Stimulated activated CD4-positive, alpha-beta T cell treated with anti-CD3 and anti-CD28 coated beads, Interleukin-2, amount 100 ng/mL, for 48 hours (primary cell): ENCODE measurements at places on chromosomes 1 and 21.

- DNase-seq, result no peak
These were observed 17.4 kb upstream of the NBPF1 start for GRCh38 chr1:16630661-16631247.

DNA sequence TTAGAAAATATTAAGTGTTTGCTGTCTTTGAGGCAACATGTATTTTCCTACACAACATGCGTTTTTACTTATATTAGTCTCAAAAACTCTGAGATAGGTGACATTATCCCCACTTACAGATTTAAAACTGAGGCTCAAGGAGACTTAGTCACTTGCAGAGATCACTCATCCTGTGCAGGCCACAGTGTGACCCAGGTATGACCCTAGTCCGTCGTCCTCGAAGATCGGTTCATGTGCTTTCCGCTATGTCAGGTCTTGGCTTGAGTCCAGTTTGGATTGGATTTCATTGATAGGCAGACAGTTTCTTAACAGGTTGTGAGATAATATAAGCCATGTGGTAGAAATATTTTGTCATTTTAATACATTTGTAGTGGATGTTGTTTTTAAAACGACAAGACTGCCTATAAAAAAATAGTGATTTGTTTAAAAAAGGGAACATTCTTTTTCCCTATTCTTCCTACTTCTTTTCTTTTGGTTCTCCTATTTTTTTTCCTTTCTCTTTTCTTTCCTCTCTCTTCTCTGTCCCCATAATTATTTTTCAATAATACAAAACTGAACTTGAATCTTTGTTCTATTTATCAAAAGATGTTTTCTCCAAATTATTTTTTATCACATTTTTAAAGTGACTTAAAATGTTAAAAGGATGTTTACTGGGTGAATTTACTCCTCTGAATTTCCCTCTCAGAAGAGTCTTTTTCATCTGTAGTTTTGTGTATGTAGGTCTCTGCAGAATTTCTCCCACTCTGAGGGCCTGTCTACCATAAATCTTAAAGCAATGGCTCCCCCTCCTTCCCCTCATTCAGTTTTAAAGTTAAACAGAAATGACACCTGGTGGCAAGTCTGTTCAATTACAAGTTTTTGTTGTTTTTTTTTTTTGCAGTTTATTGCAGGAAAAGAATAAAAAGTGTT lies 81.8 kb downstream of the PHTF1 start:
- no peak for DNase-seq

- no peak for DNase-seq
These were observed 52.7 kb downstream of the MIGA1 start for GRCh38 chr1:77831976-77832711.

DNA sequence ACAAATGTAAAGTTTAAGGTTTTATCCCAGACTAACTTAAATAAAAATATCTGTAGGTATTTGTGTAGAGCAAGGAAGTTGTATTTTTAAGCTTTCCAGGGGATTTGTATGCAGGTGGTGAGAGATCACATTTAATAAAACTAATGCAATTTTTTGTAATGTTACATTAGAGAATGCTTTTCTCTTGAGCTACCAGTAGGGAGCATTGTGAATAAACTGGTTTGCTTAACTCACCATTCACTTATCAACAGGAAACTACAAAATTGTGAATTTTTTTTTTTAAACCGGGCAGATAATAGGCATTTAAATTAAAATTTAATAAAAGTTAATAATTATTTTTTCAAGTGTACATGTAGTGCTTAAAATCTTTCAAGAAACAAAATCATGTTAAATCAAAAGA lies 78.6 kb downstream of the IVNS1ABP start:
- DNase-seq, result no peak

GRCh38 chr1:191320062-191320461 lies 838.2 kb upstream of the RGS18 start:
- DNase-seq, result no peak

- no peak for DNase-seq
These were observed 83.4 kb upstream of the BMP8A start for GRCh38 chr1:39407896-39408640.

- DNase-seq, result no peak
These were observed 580.1 kb upstream of the ADGRL2 start for GRCh38 chr1:81220614-81221071.

- DNase-seq, result no peak
These were observed 1.1 kb downstream of the TNFRSF4 start for GRCh38 chr1:1212780-1213344.

DNA sequence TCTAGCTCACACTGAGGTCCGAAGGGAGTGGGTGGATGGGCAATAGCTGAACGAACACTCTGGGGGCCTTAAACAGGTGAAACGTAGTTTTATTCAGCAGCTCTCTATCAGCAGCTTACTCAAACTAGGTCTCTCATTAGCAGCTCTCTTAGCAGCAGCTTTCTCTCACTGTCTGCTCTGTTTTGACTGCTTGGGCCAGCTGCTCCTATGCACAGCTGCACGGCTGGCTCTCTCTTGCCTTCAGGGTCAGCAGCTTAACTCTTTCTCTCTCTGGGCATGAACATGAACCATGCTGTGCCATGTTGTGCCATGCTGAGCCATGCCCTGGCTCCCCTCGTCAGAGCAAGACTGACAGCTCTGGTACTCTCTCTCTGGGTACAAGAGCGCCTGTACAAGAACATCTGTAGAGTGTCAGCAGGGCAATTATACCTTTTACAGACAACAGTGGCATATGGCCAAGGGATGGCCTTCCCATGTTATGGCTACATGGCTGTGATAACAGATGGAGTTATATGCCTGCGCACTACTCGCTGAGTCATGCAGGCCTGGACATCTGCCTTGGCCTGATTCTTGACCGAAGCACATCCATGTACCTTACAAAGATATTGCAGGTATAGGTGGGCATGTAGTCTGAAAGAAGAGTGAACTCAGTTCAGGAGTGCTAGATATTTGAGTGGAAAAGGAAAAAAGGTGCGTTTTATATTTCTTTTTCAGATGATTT lies 152.4 kb downstream of the LEPR start:
- DNase-seq, result no peak

DNA sequence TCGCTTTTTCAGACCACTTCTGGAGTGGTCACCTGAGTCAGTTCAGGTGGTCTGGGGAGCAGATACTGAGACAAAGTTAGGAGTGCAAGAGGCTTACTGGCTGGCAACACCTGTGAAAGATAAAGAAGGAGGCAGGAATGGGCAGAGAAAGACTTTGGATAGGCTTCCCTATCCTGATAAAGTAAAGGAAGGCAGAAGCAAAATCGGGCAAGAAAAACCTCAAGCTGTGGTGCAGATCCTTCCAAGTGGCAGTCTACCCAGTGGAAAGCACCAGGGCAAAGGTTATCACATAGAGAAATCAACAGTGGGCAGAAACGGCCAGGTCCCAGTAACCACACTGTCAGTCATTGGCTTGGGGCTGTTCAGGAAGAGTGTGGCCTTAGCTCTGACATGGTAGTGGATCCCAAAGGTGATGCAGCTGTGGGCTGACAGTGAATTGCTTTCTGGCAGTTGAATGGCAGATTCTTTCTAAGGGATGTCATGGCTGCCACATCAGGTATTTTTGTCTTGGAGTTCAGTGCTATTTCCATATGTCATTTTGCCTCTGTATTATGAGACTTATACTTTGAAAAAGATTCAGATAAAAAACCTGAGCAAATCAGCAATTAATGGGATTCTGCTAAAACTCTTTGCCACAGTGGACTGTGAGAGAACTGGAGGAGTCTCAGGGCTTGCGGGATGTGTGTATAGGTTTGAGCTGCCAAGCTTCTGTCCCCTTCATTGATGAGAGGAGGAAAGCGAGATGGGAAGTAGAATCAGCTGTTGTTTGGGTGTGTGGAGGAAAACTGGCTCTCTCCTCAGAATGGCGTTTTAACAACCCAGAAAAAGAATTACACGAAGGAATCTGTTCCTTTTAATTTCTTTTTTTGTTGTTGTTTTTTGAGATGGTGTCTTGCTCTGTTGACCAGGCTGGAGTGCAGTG lies 8.1 kb upstream of the CGN start:
- no peak for DNase-seq

DNA sequence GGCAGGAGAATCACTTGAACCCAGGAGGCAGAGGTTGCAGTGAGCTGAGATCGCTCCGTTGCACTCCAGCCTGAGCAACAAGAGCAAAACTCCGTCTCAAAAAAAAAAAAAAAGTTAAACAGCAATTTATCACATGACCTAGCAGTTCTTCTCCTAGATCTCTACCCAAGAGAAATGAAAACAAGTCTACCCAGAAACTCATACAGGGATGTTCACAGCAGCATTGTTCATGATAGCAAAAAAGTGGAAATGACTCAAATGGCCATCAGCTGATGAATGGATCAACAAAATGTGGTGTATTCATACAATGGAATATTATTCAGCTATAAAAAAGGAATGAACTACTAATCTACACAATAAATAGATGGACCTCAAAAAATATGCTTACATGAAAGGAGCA lies 12.2 kb upstream of the ID3 start:
- no peak for DNase-seq

DNA sequence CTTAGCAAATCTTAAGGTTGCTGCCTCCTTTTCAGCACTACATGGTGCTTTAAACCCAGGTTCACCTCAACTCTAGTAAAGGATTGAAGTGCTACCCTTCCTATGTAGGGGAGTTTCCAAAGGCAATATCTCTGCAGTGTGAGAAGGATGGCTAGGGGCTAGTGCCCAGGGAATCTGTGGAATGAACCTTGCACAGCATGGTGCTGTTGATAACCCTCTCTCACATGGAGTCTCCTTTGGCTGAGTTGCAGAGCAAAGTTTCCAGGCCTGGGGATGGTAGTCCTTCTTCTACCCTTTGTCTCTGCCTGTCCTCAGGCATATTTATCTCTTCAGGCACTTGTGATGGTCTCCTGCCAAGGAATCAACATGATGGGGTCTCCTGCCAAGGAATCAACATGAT lies 59.4 kb downstream of the AXDND1 start:
- DNase-seq, result no peak

DNA sequence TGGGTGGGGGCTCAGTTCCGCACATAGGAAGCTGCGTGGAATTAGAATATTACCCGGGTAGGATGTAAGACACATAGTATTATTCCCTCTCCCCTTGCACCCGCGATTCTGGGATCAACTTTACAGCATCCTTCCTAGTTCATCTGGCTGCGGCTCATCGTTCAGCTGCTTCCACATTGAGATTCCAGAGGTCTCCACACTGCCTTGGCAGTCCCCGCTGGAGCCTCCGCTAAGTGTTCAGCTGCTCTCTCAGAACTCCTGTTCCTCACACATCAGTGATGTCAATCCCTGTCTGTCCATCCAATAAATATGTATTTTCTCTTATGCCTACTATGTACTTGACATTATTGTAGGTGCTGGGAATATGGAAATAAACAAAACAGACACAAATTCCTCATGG lies 135.6 kb upstream of the SYT6 start:
- DNase-seq, result no peak

- DNase-seq, result peak; percentile 36
These were observed 729 bp downstream of the APP start for GRCh38 chr21:26169611-26170470.

DNA sequence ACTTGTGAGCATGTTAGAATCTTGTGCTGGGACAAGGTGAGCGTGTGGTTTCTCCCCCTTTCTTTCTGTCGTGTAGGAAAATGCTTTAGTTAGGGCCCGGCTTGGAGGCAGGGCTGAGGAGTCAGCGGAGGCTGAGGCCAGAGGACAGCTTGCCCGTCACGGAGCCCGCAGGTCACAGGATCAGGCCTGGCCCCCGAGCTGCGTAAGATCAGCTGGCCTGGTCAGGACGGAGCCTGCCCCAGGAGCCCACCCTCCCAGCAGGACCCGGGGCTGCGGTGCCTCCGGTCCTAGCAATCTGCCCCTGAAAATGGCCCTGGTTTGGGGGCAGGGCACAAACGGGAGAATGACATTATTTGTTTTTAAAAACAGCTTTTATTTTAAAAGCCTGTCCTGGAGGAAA lies 52.0 kb downstream of the PRDM16 start:
- DNase-seq, result no peak

DNA sequence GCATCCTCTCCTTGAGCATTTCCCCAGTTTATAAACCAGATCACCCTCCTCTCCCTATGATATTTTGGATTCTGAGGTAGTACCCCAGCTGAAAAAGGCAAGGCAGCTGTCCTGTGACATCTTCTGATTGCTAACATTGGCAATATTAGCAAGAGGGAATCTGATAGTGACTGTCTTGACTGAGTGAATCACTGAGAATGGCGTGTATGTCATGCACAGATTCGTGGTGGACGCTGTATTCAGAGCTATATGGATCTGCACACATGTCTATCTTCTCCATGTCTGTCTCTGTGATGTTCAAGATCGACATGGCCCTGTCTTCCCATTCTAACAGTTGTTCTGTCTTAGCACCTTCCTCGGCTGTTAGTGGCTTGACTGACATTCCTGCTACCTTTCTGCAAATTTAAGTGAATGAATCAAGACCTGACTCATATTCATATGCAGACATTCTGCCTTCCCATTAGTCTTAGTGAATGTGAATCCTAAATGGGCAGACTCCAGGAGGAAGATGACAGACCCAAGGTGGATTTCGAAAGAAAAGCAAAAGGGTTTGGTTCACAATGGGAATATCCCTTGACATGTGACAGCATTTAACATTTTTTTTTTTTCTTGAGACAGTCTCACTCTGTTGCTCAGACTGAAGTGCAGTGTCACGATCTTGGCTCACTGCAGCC lies 97.7 kb downstream of the PGBD5 start:
- DNase-seq, result no peak

DNA sequence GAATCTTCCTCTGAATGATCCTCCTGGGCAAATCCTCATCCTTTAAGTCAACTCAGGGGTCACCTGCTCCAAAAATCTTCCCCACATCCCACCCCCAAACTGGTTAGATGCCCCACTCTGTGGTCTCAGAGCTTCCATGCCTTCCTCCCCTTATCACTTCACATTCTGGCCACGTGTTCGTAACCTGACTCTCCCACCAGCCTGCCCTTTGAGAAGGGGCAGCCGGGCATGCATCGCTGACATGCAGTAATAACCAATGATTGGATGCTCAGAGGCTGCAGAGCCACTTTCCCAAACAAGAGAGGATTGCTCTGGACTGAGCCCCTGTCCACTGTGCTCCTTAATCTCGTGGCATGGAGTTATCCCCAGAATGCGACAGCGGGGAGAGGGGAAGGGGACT lies 7.0 kb downstream of the LELP1 start:
- DNase-seq, result no peak

- no peak for DNase-seq
These were observed 17.8 kb upstream of the CNR2 start for GRCh38 chr1:23930861-23931490.

- DNase-seq, result no peak
These were observed 10.8 kb upstream of the LRRC71 start for GRCh38 chr1:156909671-156910070.
